HFF-Myc (cell line): ENCODE measurements at places on chromosomes 1 and 21.

DNA sequence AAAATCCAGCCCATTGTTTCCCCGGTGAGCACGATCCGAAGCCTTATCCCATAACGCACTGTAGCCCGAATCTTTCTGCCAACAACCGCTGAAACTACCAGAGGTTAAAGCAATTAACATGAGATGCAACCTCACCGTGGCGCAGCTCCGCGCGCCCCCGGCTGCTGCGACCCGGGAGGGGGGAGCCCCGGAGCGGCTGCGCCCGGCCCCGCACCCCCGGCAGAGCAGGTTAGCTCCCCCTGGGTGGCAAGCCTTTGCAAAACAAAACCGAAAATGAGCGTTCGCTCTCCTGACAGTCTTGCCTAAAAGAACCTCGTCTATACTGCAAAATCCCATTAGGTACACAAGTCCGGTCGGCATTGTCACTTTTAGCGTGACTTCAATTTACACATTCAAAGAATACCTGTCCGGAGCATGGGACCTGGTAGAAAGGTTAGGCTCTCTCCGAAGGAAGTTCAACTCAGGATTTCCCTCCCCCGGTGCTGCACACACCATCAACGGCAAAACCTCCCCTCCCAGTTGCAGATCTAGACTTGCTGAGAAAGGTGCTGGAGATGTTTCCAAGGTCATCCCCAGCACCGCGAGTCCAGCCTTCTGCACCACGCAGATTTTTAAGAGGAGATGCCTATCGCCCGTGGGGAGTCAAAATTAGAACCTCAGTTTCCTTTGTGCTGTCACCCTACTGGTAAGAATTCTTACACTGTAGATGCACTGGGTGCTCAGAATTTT lies 107.5 kb downstream of the ZNF281 start:
- DNase-seq: no peak

GRCh38 chr1:162942916-162943559 lies 82.1 kb upstream of the CCDC190 start:
- DNase-seq: no peak

DNA sequence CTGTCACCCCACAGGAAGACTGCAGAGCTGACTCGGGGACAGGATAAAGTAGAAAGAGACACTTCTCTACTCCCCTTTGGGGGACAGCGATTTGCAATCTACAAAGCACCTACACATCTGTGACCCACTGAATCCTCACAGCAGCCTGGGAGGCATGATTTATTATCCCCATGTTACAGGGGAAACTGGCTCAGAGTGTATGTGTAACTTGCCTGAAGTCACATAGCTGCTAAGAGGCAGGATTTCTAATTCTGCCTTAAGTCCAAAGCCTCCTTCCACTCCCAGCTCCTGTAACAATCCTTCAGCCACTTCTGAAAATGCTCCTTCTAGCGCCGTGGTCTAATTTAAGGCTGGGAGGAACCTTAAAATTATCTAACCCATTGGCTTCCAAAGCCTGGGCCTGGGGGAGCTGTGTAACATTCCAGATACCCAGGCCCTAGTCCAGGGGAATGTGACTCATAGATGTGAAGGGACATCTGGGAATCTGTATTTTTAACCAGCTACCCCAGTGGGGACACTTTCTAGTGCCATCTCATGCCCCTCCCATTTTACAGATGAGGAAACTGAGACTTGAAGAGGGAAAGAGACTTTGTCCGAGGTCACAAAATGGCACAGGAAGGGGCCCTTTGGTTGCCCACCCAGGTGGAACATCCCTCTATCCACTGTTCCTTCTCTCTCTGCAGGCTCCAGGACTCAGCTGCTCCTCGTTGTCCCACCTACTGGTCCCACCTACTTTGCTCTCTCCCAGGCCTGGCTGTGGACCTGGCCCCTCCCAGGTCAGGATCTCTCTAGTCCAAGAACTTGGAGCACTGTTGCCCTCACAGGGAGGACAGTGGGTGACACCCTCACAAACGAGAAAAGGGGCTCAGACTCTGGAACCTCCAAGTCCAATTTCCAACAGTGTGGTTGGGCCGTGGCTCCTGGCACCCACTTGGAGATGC lies 48.9 kb downstream of the AHDC1 start:
- DNase-seq: no peak

GRCh38 chr1:22325531-22326371 lies 125.9 kb upstream of the ZBTB40 start:
- no peak for DNase-seq

GRCh38 chr1:237864338-237865244 lies 26.1 kb downstream of the ZP4 start:
- no peak for DNase-seq

- peak; percentile 25 for DNase-seq
These were observed 37.0 kb downstream of the CAPN8 start for GRCh38 chr1:223628233-223629125.

- DNase-seq: no peak
These were observed 70.2 kb upstream of the ERRFI1 start for GRCh38 chr1:8096105-8097011.

DNA sequence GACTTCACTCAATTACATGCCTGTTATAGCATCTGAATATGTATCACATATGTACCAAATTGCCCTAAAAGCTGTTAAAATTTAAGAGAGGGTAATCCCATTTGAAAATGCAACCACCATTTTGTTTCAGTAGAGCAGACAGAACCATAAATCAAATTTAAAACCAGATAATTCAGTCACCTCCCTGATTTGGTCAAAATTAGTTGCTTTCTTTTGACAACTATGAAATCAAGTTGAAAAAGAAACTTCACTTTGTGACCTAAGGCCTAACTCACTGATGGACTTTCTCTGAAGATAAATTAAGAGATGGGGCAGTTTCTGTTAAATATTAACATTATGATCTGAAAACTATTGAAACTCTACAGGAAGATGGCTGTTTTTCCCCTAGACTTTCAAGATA lies 6.7 kb downstream of the GORAB start:
- DNase-seq: no peak

DNA sequence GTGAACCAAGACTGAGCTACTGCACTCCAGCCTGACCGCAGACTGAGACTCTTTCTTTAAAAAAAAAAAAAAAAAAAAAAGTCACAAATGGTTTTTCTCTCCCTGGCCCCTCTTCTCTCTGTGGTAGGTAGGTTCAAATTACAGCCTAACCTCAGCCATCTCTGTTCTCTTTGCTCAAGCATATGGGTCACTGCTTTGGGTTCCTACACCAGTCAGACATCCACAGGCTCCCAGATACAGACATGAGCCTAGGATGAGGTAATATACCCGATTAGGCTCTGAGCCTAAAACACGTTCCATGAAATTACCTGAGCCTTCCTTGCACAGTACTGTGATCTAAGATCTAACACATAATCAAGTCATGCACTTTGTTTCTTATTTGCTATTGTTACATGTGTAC lies 90.5 kb upstream of the JAK1 start:
- no peak for DNase-seq

- DNase-seq: no peak
These were observed 580 bp downstream of the VWA1 start for GRCh38 chr1:1435911-1436629.

- DNase-seq: no peak
These were observed 40.3 kb downstream of the KIF1B start for GRCh38 chr1:10250663-10251062.

GRCh38 chr1:113868387-113869083 lies 3.0 kb downstream of the PTPN22 start:
- no peak for DNase-seq

DNA sequence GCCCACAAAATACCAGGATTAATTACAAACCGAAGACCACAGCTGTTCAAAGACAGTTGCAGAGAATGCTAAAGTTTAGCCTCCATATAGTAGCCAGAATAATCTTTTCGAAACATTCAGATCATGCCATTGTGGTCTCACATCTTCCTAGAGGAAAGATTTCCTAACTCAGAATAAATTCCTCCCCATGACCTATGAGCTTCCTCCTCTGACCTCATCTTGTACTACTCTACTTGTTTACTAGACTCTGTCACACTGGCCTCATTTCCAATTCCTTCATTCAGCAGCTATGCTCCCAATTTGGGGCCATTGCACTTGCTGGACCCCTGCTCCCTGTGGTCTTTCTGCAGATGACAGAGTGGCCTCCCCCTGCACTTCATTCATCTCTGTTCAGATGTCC lies 71.8 kb upstream of the LRRC53 start:
- no peak for DNase-seq

DNA sequence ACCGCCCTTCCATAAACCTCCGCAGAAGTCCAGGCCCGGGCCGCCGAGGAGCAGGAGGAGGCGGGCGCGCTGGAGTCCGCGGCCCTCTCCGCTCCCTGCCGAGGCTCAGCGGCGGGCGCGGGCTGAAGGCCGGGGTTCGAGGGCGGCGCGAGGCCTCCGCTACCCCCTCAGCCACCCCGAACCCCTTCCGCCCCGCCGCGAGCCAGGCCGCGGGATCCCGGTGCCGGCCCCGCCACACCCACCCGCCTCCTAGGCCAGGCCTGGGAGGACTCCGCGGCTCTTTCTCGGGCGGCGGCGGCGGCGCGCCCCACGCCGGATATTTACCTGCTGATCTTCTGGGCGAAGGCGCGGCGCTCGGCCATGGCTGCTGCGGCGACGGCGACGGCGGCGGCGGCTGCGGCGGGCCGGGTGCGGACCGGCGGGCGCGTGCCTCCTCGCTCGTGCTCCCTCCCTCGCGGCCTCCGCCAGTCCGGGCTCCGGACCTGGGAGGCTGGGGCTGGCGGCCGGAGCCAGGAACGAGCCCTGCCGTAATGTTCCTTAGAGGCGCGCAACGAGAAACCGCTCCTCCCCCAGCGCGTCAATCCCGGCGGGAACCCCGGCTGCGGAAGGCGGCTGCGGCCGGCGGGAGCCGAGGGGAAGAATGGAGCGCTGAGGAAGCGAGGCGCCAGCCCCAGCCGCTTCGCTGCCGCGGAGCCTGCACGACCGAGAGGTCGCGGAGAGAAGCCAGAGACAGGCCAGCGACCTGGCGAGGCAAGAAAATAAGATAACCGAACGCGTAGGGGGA lies at the start of gene DOCK7:
Gene DOCK7 (minus strand): TSS at position 484 of the 784 bp plus-strand sequence. CDS start 122 bp downstream, at position 362.
- no peak for DNase-seq

GRCh38 chr1:237303929-237304328 lies 261.9 kb downstream of the RYR2 start:
- DNase-seq: no peak

- peak; percentile 31 for DNase-seq
These were observed 1.9 kb upstream of the ZFYVE9 start for GRCh38 chr1:52139817-52140540.

GRCh38 chr1:200380589-200381021 lies 29.2 kb downstream of the ZNF281 start:
- no peak for DNase-seq

DNA sequence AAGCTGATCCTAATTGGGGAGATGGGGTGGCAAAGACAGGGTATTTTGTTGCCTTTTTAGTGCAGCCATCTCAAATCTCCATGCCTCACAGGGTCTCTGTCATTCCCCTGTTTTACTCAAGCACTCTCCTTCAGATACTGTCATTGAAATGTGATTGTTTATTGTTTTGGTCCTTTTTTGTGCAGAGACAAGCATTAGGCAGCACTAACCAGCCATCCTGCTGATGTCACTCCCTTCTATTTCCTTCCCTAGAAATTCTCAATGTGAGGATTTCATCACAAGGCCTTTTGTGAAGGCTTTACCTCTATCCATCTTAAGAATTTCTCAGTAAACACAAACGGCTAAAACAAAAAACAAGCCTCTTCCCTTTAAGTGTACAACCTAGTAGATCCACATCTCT lies 34.7 kb downstream of the OR10J5 start:
- DNase-seq: no peak

- DNase-seq: no peak
These were observed 64.4 kb downstream of the XCL1 start for GRCh38 chr1:168640836-168641235.

- DNase-seq: no peak
These were observed 30.2 kb downstream of the SLC22A15 start for GRCh38 chr1:116006486-116006964.

GRCh38 chr1:97909266-97909665 lies 11.6 kb downstream of the DPYD start:
- DNase-seq: no peak

GRCh38 chr1:46223472-46223943 lies 20.4 kb downstream of the LURAP1 start:
- peak; percentile 76 for DNase-seq

GRCh38 chr21:22342889-22343288 lies 1344.7 kb downstream of the NCAM2 start:
- no peak for DNase-seq

GRCh38 chr1:242629396-242629795 lies 104.9 kb upstream of the PLD5 start:
- no peak for DNase-seq

DNA sequence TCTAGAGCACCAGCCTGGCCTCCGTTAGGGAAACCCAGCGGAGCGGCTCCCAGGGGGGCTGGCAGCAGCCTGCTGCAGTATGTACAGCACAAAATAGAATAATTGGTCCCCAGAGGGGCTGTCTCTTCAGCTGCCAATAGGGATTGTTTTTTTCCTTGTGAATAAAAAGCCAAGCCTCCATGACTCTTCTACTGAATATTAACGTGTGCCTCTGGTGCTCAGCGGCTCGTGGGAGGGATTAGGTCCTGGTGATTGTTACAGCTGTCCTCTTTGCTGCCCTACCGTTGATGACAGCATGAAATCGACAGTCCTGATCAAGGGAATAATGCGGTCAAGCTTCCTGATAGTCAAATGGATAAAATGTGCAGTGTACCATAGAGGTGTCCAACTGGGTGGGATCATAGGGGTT lies 190.7 kb upstream of the RUNX1 start:
- DNase-seq: no peak

DNA sequence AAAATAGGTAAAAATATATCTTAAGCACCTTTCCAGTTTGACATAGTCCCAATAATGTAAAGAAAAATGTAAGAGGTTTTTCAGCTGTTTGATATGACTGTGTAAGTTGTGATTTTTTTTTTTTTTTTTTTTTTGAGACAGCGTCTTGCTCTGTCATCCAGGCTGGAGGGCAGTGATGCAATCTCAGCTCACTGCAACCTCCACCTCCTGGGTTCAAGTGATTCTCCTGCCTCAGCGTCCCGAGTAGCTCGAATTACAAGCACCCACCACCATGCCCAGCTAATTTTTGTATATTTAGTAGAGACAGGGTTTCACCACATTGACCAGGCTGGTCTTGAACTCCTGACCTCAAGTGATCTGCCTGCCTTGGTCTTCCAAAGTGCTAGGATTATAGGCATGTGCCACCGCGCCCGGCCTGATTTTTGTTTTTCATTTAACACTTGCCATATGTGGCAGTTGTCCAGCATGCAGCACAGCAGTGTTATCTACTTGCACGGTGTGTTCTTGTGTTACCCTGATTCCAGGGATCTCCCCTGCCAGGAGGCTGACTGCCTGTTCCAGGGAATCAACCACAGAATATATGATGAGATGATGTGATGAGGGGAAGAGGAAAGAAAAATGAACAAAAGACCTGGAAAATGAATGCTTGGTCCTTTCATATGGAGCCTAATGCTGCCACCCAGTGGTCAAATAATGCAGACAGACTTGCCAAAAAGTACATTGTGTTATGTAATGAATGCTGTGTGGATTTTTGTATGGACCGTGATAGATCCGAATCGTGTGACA lies 79.0 kb downstream of the RAVER2 start:
- DNase-seq: peak; percentile 73

- no peak for DNase-seq
These were observed 643.3 kb downstream of the NPHP4 start for GRCh38 chr1:5348732-5349465.
